Fibroblast of gingiva (primary cell): ENCODE measurements at places on chromosomes 6 and 20.
A peak's percentile ranks its signal among the peaks of the same experiment; 100 is the strongest.

DNA sequence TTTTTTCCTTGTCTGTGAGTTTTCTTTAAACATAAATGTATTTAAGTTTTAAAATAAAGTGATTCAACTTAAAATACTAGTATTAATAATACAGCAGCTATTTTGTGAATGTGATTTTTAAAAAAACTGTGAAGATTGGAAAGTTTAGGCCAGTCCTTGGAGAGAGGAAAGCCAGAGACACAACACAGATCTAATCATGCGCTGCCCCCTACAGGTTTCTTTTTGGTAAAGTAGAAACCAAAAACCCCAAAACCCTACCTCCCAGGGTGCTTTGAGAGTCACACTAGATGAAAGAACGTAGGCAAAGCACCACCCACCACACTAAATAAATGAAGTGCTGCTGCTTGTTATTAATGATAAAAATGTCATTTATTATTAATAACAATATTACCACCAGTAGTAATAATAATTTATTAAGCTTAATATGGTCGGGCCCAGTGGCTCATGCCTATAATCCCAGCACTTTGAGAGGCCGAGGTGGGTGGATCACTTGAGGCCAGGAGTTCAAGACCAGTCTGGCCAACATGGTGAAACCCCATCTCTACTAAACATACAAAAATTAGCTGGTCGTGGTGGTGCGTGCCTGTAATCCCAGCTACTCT is 33.7 kb downstream of the SLC9A8 start:
- peak; percentile 47 for DNase-seq

- DNase-seq: no peak
These were observed 6.1 kb upstream of the C6orf58 start for GRCh38 chr6:127570739-127571389.

- DNase-seq: no peak
These were observed 2.5 kb upstream of the PRND start for GRCh38 chr20:4719190-4719589.

DNA sequence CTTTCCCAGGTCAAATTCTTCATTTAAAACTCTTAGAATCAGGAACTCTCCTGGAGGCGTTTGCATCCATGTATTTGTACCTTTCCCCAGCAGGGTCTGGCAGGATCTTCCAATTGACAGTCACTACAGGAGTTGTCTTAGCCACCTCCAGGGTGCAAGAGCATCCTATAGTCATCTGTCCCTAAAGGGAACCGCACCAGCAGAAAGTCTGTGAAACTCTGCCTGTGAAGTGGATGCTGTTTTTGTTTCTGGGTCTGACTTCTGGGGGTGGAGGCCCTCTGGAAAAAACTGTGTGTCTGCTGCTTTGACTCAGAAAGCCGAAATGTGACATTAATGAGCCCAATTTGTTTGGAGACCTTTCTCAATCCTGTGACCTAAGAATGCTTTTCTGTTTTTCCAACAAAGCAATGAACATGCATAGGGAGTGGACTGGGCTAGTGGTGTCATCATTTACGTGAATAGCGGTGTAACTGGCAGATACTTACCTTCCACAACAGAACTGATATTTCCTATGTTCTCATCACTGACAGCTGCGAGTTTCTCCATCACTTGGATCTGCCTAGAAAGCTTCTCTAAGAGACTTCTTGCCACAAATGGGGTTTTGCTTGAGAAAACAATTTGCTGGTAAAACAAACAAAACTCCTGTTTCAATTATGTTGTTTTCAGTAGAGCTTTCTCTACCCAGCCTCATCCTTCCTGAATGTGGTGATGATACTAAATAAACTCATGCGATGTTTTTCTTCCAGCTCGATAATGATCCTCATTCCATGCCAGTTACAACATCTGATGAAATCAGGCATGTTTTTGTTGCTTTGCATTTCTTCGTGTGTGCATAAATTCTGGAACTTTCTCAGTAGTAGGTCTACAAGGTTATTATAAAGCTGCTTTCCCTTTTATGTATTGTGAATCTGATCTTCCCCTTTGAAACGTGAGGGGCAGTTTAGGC is 33.3 kb upstream of the ARMH2 start:
- peak; percentile 85 for DNase-seq

DNA sequence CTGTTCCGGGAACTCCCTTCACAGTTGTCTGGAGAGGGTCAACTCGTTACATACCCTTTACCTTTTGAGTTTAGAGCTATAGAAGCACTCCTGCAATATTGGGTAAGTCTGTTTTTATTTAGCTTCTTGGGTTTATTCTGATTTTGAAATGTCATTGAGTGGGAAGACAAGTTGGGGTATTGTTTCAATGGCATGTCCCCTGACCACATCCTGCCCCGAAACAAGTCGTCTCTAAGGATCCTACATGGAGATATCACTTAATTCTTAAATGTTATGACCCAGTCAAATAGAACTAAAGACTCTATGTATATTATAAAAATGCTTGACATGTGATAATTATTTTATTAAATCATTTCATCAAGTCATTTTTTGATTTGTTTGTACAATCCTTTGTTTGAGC is 9.6 kb downstream of the MRS2 start:
- no peak for DNase-seq

- no peak for DNase-seq
These were observed 46.3 kb downstream of the TULP4 start for GRCh38 chr6:158358450-158359077.

DNA sequence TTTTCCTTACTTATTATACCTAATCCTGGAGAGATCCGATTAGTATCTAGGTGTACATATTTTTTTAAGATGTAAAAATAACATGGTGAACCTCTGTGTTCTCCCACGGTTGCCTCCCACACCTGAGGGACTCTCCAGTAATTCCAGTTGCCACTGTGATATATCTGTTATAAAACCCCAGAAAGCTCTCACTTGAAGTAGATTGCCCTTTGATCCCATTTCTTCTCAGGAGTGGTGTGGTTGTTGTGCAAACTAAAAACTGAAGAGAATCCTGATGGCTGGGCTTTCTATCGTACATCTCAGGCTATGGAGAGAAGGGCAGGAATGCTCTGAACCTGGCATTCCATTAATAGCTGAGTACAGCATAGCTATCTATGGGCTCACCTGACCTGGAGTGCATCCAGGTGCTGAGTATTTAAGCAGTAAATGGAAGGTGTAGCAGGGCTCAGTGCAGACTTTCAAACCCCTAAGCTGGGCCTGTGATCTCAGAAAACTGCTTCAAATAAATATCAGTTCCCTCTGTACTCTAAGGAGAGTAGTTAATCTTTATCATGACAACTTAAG is 41.0 kb downstream of the VGLL2 start:
- DNase-seq: no peak

GRCh38 chr6:121443971-121444541 is 8.6 kb downstream of the GJA1 start:
- DNase-seq: no peak

DNA sequence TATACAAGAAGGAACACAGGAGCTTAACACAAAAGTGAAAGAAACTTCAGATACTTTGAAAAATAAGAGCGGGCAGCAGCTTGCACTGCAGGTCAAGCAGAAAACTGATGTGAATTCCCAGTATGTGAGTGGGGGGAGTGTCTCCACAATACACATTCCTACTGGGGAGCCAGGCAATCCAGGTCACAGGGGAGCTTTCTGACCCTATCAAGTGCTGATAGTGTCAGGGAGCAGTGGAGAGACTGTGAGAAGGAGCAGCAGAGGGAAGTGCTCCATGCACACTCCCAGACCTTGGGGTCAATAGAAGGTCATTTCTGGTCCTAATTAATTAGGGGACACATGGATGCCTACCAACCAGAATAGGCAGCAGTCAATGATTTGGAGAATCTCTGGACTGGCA is 59.4 kb downstream of the PDSS2 start:
- no peak for DNase-seq
